Vagina (tissue), 2 donors: ENCODE measurements at places on chromosomes 4 and X.

DNA sequence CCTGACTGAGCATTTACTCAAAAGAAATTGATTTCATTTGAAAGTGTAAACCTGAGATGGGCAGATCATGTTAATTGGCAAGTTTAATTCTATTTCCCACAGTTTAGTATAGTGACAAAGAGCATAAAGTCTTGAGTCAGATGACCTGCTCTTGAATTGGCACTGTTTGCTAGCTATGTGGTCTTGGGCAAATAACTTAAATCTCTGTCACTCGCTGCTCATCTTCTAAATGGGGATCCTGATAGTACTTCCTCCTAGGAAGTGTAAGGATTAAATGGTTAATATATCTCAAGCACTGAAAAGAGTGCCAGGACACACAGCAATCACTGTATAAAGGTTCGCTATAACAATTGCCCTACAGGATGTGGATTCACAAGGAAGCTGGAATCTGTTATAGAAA lies 242.8 kb upstream of the JADE1 start:
- DNase-seq = no peak

DNA sequence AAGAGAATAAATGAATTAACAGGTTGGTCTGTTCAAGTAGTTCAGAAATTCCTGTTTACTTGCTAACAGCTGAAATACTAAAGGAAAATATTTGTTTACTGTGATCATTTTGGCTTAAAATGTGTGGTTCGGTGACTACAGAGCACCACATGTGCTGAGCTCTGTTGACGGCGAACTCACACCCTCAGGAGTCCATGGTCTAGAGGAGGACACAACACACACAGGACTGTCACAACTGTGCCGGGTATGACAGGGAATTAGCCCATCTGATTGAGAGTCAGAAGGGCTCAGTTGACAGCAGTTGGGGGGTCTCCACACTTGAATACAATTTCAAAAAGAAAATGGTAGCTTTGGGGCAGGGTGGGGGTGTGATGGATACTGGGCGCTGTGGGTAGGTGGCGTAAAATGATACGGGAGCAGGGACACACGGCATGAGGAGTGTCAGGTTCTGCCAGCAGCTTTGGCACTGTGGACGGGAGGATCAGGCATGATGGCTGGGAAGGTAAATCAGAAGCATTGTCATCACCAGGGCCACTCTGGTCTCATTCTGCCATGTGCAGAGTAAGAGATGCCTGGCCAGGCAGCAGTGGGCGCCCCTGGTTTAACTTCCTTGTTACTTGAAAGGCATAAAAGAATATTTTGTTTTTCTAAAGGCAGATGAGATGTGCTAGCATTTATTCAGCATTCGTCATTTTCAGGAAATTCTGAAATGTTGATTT lies 33.3 kb downstream of the CLDN22 start:
- DNase-seq = no peak

- DNase-seq = no peak
Observed at GRCh38 chrX:107205770-107206696, at the start of the genes DNAAF6 and NUP62CL. Gene DNAAF6, plus strand, starts transcription at chrX:107206611. Its CDS starts 6,265 bp downstream, at chrX:107212876. Gene NUP62CL, minus strand, starts transcription at chrX:107206433. Its CDS starts 31,287 bp downstream, at chrX:107175146.

DNA sequence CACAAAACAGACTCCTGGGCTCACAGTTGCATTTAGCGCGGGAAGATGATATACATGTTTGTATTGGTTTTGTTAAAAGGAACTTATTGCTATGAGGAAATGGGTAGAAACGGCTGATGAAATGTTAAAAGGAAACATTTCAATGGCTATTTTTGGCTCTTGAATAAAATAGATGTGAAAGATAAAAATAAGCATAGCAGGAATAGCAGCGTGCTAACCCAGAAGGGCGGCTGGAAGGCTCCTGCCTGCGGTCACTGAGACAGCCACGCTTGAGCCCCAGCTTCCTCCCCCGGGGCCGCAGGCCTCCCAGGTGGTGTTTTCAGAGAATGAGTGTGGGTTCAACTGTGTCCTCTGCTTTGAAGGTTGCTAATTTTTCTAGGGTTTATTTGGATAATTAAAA lies 35.0 kb upstream of the CLCN4 start:
- DNase-seq = no peak

- DNase-seq = no peak
Observed at GRCh38 chr4:8817813-8818062, 53.9 kb downstream of the HMX1 start.

DNA sequence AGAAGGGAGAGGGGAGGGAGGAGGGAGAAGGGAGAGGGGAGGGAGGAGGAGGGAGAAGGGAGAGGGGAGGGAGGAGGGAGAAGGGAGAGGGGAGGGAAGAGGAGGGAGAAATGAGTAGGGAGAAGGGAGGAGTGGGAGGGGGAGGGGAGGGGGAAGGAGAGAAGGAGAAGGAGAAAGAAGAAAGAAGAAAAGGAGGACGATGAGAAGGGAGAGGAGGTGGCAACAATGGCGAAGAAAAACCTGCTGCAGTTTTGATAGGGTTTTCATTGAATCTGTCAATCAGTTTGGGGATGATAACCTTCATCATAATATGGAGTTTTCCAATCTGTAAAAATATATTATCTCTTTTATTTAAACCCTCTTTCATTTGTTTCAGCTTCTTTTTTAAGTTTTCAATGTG lies 185.2 kb downstream of the ADAM29 start:
- no peak for DNase-seq

- no peak for DNase-seq
Observed at GRCh38 chrX:2466876-2467656, 33.7 kb downstream of the DHRSX start.

DNA sequence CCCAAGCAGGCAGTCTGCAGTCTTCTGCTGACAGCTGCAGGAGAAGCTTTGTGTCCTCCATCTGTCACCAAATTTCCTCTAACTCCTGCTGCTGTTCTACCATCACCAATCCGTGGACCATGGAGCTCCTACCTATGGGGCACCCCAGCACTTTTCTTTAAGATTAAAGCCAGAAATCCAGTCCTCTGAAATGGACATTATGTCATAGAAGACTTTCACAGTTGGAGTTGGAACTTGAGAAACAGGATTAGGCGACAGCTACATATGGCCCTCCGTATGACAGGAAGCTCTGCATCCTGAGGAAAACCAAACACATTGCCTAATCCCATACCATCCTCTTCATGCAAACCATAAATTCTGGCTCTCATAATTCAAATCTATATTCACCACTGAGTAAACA lies 470.6 kb upstream of the GALNTL6 start:
- DNase-seq = no peak

GRCh38 chr4:165359506-165359905 lies 19.3 kb upstream of the CPE start:
- DNase-seq = no peak

DNA sequence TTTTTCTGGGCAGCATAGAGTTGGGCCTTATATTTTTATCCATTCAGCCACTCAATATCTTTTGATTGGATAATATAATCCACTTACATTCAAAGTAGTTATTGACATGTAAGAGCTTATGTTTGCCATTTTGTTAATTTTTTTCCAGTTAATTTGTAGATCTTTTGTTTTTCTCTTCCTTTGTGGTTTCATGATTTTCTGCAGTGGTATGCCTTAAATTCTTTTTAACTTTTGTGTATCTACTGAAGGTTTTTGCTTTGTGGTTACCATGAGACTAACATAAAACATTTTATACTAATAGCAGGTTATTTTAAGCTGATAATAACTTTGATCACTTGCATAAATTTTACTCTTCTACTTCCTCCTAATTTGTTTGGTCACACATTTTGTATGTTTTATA lies 140.8 kb upstream of the GATB start:
- DNase-seq = no peak

- DNase-seq = peak; percentile 83
Observed at GRCh38 chrX:47576021-47576898, 6.0 kb upstream of the TIMP1 start.

GRCh38 chr4:123661080-123661737 lies 264.6 kb downstream of the SPRY1 start:
- DNase-seq = no peak

DNA sequence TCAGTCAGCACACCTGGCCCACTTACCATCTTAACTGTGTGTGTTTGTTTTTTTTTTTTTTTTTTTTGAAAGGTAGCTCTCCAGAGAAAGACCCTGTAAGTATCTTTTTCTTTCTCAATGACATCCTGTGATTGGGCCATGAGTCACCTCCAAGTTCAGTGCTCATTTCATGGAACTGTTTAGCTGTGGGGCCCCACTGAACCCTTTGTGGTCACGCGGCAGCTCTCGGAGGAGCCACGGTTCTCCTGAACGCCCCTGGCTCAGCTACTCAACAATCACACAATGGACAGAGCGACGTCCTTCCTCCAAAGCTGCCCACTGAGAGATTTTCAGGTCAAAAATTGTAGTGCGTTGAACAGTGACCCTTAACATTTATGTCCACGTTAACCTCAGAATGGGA lies 14.2 kb upstream of the IL3RA start:
- DNase-seq = no peak

GRCh38 chrX:12441381-12442128 lies 303.3 kb downstream of the FRMPD4 start:
- no peak for DNase-seq

DNA sequence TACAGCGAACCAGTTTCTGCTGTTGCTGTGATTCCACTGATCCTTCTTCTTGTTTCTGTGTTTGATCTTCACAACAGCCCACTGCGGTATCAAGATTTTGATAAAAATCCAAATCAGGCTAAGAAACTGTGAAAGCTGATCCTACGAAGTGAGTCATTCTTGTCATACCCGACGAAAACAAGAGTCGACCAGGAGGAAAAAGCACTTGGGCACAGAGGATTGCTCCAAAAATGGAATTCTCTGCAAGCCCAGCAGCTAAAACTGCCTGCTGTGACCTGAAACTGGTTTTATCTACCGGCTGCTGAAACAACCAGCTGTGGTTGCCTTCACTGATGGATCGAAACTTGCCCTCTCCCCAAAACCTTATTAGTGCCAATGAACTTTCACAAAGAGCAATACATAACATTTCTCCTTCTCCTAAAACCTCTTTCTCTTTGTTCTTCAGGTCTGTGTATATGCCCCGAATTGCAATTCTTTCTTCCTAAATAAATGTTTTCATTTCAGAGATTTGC lies 607.0 kb upstream of the PRKX start:
- DNase-seq = no peak

DNA sequence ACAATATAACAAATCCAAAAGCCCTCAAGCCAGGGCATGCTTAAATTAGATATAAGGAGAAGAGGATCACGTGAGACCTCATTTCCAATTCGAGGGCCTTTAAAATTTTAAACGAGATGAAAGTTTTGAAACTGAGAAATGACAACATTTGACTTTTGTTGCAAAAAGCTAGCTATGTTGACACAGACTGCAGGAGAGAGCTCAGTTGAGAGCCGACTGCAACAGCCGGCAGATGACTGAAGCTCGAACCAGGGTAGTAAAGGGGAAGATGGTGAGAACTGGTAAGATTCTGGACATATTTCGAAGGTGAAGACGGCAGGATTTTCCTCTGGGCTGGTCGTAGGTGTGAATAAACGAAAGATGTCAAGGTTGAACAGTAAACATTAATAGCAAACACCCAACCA lies 773 bp downstream of the PRMT9 start:
- no peak for DNase-seq

DNA sequence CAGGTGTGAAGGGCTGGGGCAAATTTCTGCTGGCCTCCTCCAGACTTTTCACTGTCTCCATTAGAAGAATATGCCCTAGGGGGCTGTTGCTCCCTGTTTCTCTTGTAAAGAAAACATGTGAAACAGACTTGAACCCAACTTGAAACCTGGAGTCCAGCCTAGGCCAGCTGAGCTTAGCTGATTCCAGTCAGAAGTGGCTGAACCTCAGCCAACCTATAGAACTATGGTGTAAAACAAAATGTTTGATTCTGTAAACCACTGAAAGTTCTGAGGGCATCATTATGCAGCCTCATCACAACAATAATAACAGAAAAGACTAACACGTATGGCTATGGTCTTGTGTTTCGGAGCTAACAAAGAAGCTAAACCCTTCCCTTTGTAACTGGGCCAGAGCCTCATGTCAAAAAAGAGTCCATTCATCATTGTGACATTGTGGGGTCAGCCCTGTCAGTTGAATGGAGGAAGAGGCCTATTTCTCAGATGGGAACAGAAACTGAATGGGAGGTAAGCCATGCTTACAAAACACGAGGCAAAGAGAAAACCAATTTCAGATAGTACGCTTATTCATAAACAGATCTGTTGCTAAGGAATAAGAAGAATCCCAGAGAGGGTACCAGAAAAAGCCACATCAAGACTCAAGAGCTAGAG lies 34.1 kb downstream of the SETD7 start:
- no peak for DNase-seq

- no peak for DNase-seq
Observed at GRCh38 chr4:122227202-122227601, 75.1 kb downstream of the BLTP1 start.

DNA sequence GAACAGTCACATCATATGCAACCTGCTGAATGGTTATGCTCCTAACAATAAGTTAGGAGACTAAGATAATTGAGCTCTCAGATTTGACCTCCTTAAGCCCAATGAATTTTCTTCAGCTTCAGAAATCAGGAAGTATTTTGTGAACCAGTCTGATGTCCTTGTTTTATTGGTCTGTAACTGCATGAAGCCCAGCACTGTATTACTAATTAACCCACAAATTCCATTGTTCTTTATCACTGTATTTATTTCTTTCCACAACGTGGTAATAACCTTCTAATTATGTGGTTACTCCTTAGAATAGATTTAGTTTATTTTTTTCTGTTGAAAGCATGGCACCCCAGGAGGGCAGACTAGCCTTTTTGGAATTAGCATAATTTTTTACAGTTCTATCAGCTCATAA lies 3.9 kb upstream of the MFAP3L start:
- no peak for DNase-seq

DNA sequence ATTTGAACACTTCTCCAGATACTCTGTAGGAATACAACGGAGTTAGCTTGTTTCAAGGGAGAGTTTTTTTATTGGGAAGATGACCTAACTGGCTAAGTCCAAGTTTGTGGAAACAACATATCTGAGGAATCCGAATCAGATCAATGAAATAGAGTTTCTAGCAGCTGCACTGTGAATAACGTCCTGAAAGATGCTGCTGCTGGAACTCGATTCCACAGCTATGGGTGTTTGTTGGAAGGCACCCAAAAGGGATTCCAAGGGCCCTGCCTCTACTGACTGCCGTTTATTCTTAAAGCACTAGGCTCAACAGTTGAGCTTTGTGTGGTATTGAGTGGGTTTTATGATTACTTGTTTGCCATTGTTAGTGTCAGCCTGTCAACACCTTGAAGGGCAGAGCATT lies 6.6 kb upstream of the GBA3 start:
- DNase-seq = no peak

DNA sequence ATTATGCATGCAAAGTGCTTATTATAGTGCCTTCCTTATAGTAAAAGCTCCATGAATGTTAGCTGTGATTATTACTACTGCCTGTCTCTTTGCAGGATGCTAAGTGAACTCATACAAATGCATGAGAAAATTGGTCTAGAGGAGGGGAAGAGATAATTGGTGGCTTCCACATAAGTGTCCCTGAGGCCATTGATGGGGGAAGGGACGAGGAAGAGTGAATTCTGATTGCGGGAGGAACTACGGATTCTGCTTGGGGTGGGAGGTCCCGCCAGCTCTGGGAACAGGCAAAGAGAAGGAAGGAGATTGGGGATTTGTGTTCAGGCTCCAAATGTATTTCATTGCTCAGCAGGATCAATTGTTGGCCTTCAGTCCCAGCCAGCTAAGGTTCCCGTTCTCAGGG lies 11.6 kb upstream of the ARHGAP36 start:
- DNase-seq = peak; percentile 40

- no peak for DNase-seq
Observed at GRCh38 chr4:68719075-68719473, 48.6 kb upstream of the UGT2B15 start.
